Right cardiac atrium (tissue), 5 donors: ENCODE measurements at places on chromosomes 4 and X. TPM values are rescaled to one million over a fixed set of nuclear protein-coding genes. Genes with fewer than 3 reads are reported as not detected.

GRCh38 chrX:38513112-38513742, 48.1 kb upstream of the TSPAN7 start:
- no peak for DNase-seq

- DNase-seq: no peak
These were observed 382.0 kb upstream of the TRAM1L1 start for GRCh38 chr4:117467404-117467803.

- no peak for DNase-seq
These were observed 1110.9 kb downstream of the NLGN4X start for GRCh38 chrX:5117816-5118215.

RNF212 gene
- 2.4 TPM for total RNA-seq

- DNase-seq: no peak
These were observed 241.7 kb downstream of the SNCA start for GRCh38 chr4:89595125-89595789.

DNA sequence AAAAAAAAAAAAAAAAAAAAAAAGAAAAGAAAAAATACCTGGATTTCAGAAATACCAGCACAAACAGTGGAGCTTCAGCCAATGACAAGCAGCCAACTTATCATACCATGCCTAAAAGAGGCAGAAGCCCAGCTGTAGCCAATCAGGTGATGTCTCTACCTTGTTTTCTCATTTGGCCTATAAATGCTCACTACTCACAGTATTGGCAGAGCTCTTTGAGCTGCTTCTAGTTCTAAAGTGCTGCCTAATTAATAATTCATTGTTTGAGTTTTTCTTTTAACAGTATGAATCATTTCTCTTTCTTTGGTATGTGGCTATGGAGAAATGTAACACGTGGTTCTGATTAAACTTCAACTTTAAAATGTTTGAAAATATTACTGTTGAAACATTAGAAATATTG, 188.8 kb upstream of the TECRL start:
- DNase-seq: no peak

DNA sequence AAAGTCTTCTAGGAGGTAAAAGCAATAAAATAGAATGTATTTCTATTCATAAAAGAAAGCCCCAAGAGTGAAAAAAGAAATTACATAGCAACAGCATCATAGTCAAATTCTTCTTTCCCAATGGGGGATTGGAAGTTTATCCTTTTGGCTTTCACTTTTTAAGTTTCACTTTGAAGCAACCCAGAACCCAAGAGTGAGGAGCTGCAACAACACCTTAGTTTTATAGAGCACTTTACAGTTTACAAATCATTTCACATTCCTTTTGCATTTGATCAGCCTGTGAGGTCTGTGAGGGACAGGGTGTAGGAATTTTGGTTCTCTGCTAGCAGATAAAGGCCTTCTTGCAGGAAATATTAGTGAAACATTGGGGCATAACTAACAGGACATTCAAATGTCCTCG, 112.0 kb upstream of the NDP start:
- no peak for DNase-seq

DNA sequence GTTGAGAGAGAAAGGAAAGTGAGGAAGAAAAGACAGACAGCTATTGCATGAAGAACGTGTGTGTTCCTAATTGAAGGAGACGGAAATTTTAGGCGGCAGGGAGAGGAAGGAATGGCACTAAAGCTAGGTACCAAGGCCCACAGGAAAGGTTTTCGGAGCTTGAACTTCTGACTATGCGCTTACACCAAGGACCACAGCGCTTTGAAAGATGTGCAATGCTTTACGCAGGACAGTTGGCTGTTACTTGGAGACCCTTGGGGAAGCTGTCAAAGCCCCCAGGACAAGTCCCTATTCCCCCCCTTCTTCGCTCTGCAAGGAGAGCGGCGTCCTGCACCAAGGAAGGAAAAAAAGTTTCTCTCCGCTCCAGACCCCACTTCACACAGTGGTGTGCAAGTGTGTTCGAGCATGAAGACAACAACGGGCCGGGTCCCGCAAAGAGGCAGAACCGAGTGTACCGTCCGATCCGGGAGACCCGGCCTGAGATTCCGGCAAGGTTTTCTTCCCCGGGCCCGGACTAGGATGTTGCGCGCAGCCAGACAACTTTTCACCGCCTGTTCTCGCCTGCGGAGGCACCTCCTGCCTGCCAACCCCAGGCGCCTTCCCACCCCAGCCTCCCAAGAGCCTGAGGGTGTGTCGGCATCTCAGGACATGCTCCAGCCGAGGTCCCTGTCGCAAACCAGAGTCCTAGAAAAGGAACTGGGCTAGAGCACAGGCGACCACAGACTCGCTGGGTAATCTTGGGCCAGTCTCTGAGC, 896 bp downstream of the KDR start:
- peak; percentile 34 for DNase-seq

DNA sequence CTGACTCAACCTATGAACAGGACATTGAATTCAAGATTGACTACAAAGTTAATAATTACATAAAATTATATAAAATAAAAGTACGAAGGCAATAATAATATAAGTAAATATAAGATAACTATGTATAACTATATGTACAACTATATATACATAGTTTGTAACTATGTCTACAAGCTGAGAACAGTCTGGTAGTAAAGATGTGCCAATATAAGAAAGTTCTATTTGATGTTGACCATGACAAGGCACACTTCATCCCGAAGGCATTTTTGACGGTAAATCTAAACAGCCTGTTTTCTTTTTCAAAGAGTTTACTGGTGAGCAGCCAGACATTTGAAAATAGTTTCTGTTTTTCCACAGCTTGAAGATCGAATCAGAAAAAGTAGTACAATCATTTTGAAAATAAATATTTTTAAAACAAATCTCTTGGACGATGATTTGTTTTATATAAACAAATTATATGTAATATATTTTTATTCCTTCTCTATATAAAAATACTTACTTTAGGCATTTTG, 112.9 kb downstream of the CEP44 start:
- no peak for DNase-seq

DNA sequence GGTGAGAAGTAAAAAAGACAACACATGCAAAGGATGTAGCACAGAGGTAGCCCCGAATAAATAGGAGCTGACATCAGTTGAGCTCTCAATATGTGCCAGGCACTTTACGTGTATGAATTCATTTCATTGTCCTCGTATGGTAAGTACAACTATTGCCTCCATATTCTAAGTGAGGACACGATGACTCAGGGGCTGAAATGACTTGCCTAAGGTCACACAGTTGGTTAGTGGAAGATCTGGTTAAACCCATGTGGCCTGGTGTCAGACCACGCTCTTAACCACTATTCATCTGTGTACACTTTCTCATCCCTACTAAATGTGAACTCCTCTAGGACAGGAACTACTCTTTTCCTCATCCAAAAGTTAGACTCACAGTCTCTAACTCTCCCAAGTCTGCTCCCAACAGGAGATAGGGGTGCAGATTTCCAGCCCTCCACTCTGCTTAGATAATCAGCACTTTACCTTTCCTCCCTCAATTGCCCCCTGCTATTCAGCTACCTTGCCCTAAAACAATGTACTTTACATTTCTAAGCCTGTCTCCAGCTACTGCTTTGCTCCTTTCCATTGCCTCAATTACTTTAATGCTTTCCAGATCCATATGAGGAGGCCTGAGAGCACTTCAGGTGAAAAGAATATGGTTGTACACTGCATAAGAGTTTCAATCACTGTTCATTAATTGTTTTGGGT, 58.8 kb upstream of the LHFPL1 start:
- no peak for DNase-seq

DNA sequence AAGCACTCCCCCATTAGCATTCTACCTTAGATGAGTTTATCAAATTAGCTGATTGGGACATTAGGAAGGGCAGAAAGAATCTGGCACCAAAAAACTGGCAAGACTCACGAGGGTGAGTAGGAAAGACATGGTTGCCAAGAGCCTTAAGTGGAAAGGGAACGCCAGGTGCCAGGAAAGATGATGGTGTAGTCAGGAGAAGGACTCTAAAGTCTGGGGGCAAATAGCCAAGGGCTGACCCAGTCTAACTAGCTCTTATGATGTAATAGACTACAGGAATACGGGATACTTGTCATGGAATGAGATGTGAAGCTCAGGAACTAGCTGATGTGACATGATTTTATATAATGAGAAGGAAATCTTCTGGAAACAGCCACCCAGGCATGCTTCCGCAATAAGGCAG, 94.8 kb downstream of the MBNL3 start:
- no peak for DNase-seq

DNA sequence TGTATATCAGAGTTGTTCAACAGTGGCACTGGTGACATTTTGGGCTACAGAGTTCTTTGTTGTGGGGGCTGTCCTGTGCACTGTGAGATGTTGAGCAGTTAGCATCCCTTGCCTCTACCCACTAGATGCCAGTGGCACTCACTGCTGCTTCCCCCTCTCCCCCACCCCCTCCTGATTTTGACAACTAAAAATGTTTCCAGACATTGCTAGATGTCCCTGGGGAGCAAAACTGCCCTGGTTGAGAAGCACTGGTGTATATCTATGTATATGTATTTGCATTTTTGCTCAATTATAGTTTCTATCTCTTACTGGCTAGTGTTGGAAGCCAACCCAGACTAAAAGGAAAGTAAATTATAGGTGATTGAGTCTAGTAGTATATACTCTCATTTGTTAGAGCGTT, 2.4 kb downstream of the TMEM131L start:
- DNase-seq: no peak

PITX2 gene
- total RNA-seq: 0.14 TPM

MORF4L2 gene
- total RNA-seq: 230 TPM

DNA sequence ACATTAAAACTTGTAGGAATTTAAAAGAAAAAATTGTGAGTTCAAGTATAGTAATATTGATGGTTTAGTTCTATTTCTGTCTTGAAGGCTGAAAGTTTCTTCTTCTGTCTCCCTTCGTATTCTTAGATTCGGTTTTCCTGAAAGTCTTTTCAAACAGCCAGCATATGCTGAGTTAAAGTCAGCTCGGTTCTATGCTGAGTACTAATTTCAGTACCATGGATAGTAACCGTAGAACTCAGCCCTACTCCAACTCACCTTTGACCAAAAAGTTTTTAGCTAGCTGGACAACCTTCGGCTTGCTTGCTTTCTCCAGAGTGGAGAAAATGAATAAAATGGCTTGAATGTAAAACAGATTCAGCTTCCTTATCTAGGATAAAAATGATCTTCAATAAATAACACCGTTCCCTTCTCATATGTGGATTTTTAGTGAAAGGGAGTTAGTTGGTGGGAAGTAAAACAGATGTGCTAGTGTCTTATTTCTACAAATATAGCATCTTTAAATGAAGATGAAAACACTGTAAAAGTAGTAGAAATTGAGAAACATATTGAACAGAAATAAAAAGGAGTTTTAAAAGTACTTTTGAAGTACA, 5.2 kb downstream of the POU4F2 start:
- DNase-seq: no peak

CNKSR2 gene
- total RNA-seq: 0.51 TPM

- no peak for DNase-seq
These were observed 9.3 kb upstream of the GPRIN3 start for GRCh38 chr4:89316931-89317366.

GRCh38 chrX:10098270-10098713, 58.5 kb upstream of the CLCN4 start:
- DNase-seq: no peak

GUCY1B1 gene
- 8.0 TPM for total RNA-seq

- no peak for DNase-seq
These were observed 9.6 kb upstream of the DUSP9 start for GRCh38 chrX:153637121-153638040.

DNA sequence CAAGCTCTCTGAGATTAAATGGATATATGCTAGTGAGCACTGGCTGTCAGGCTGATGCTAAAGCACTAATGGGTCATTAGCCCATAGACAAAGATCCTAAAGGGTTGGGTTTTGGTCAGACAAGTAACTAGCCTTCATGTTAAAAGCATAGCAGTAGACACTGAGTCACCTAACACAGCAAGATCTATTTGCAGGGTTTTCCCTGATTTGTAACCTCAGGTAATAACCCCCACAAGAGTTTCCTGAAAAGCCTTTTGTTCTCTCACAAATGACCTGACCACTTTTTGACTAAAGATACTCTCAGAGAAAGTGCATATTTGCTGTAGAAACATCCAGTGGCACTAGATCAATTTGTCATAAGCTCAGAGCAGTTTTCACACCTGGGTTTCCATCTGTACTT, 251.1 kb upstream of the TEX13A start:
- no peak for DNase-seq

- DNase-seq: no peak
These were observed 155.9 kb downstream of the EVC2 start for GRCh38 chr4:5552451-5552850.

ETDA gene
- total RNA-seq: not detected

PDLIM3 gene
- 314 TPM for total RNA-seq

AGTR2 gene
- total RNA-seq: 2.7 TPM

SHROOM4 gene
- total RNA-seq: 9.0 TPM

DNA sequence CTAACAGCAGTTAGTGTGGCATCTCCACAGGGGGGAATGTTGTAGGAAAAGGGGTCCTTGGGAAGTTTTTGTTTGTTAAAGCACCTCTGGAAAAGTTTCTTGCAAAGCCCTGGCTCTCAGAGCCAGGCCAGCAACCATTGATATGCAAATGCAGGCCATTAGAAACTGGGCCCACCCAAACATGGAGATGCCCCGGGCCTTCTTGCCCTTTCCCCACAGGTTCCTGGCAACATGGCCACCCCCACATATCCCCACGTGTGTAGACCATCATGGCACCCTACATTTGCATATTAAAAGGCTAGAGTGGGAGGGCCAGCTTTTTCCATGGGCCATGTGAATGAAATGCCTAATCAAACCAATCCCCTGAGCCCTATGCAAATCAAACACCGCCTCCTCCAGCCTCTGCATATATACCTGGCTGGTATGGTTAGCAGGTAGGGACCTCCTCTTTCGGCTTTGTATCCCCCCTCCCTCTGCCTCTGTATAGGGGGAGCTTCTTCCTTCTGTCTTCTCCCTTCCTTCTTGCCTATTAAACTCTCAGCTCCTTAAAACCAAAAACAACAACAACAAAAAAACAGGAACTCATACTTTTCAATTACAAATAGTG, 44.0 kb upstream of the ZCCHC13 start:
- DNase-seq: no peak

- no peak for DNase-seq
These were observed 18.7 kb downstream of the ANTXR2 start for GRCh38 chr4:80054375-80054774.

GRCh38 chrX:41512394-41512793, 65.3 kb downstream of the NYX start:
- no peak for DNase-seq

DNA sequence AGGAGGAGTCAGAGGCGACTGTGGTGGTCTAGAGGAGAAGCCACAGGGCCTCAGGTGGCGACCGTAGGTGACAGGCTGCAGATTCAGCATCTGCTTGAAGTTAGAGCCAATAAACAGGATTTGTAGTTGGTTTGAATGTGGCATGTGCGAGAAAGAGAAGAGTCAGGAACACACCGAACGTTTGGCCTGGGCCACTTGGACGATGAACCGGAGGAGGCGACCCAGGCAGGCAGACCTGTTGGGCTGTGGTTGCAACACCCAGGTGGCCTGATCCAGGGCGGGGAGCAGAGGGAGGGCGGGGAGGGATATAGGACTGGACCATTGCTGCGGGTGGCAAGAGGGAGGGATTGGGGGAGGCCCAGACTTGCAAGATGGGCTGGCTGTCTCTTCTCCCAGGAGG, 10.0 kb upstream of the PSAPL1 start:
- DNase-seq: no peak
